ENCODE measurements at places on chromosomes 13 and 19.

DNA sequence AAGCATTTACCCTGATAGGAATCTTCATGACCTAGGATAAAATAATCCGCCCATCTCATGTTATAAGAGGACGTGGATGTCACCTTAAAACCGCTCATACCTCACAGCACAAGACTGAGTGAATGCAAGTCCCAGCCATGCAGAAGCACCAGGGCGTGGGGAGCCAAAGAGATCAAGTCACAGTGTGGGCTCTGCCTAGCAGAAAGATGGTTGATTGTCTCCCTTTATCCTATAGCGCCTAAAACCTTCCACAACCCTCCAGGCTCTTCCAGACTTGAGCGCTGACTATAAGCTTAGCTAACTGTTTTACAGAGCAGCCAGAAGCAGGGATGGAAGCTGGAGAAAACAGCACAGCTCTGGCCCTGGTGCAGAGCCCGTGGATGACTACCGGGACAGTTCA, 6.8 kb upstream of the ANKRD10 start:
- DNase-seq = no peak

- peak; percentile 73 for DNase-seq
These were observed 2.0 kb downstream of the PTH2 start for GRCh38 chr19:49421039-49421877.

DNA sequence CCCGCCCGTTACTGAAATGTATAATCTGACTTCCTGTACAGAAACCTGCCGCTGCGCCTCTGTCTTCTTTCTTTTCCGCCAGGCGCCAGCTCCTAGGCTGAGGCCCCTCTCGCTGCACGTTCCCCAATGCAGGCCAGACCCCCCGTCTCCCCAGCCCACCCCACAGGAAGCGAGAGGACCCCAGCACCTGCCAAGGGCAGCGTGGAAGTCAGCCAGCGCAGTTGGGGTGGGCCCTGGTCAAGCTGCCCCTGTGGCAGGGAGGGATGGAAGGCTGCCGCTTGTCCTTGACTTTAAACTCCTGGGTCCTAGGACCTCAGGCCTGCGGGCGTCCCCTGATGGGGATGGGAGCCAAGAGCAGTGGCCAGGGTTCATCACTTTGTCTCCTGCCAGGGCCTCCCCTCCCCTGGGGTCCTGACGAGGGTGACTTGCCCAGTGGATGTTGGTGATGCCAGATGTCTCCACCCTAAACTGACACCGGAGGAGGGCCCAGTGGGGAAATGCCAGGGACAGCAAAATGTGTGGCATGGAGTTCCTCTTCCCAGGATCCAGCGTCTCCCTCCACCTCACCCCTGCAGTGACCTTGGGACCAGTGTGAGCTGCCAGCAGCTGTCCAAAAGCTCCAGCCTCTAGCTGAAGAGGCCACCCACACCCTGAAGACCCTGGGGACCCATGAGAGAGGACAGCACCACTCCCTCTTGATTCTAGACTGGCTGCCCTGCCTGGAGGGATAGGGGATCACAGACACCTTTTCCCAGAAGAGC, 8.5 kb upstream of the MARCHF2 start:
- no peak for DNase-seq

DNA sequence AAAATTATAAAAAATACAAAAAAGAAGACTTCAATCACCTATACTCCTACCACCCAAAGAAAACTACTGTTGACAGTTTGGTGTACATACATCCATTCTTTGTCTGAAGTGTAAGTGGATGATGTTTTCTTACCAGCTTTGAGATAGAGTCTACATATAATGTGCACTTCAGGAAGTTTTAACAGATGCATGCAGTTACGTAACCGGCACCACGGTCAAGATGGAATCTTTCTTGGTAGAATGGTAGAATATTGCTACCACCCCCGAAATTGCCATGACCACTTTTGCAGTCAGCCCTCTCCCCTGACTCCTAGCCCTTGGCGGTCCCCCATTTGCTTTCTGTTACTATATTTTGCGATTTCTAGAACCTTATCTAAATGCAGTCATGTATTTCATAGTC, 1.4 kb downstream of the CUL4A start:
- DNase-seq = no peak

- DNase-seq = peak; percentile 69
These were observed 1.9 kb downstream of the ICAM5 start for GRCh38 chr19:10291554-10292205.
